COR-L47 (cell line): ENCODE measurements at places on chromosomes 11 and 22.

DNA sequence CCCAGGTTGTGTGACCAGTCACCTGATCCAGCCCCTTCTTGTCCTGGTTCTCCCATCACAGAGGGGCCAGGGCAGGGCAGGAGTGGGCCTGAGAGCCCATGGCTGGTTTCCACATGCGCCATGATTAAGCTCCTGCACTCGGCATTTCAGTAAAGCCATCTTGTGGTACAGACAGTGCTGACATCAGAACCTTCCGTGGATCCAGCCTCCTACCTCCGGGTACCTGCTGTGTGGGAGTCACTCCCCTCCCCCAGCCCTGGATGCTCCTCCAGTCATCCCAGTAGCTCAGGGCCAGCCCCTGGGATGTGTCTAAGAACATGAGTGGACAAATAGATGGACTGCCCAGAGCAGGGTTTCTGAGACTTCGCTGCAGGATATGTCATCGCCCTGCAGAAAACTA is 22.1 kb upstream of the MGAT3 start:
- no peak for DNase-seq

DNA sequence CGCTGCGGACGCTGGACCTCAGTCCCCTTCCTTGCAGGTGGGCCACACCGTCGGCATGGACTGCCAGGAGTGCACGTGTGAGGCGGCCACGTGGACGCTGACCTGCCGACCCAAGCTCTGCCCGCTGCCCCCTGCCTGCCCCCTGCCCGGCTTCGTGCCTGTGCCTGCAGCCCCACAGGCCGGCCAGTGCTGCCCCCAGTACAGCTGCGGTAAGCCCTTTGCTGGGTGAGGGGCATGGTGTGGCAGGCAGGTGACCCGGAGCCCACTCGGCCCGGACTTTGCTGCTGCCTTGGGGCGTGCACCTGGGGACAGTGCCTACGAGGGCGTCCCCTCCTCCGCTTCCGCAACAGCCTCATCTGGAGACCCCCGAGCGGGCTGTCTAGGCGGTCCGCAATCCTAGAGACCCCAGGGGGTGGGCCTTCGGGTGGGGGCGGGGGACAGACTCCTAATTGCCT is 25.4 kb upstream of the MUC5B start:
- DNase-seq = no peak

GRCh38 chr11:27807596-27807995 is 107.3 kb upstream of the BDNF start:
- DNase-seq = no peak

DNA sequence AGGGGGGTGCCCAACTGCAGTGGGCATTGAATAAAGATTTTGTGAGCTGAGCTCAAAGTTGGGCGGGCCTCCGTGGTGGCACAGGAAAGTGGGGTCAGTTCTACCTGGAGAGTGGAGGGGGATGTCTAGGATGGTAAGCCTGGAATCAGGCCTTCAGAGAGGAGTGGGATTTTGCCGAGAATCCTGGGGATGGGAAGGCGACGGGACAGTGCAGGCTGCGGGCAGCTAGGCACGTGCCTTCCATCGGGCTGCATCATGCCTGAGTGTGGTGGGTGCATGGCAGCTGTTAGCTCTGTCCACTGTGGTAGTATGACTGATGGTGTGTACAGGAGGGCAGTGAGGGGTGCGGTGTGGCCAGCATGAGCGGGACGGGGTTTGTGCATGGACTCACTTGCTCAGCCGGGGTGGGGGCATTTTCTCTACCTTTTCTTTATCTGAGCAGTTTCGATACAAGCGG is 3.6 kb downstream of the SHANK3 start:
- no peak for DNase-seq

- DNase-seq = no peak
Measured at GRCh38 chr22:39110631-39111561, 13.9 kb downstream of the APOBEC3H start.

DNA sequence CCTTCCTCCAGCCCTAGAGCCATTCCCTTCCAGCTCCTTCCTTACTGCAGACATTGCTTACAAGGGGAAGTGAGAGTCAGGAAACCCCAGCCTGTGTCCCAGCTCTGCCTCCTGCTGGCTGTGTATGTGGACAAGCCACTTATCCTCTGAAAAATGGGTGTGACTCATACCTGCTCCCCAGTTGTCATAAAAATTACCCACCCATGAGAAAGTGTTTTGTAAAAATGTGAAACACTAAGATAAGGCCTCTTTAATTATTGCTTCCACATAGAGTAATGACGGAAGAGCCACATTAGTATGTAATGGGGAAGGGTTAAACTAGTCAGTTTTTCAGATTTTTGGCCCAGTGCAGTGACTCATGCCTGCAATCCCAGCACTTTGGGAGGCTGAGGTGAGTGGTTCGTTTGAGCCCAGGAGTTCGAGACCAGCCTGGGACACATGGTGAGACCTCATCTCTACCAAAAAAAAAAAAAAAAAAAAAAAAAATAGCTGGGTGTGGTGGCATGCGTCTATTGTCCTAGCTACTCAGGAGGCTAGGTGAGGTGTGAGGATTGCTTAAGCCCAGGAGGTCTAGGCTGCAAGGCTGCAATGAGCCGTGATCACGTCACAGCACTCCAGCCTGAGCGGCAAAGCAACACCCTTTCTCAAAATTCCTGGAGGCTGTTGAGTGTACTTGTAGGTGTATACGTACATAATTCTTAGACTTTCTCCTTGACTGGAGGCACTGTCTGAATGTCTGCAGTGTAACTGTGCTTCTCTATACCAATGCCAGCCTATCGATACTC is 84.9 kb downstream of the CTTN start:
- no peak for DNase-seq

- DNase-seq = no peak
Measured at GRCh38 chr22:45127866-45128265, 35.9 kb upstream of the NUP50 start.

- DNase-seq = no peak
Measured at GRCh38 chr11:17603056-17603825, 56.2 kb downstream of the OTOG start.

DNA sequence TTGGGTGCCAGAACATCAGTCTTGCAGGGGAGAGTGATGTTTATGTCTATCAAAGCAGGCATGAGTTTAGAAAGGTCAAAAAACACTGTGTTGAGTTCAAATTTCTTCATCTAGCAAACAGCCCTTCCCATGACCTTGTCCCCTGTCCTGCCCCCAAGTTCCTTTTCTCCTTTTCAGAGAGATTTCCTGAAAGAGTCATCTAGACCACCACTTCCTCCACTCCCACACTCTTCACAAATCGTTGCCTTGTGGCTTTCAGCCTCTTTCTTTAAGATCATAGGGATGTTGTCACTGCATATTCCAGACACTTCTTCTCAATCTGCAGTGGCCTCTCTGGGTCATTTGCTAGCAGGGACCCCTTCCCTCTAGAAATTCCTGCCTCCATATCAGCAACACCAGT is 290.5 kb downstream of the TENM4 start:
- DNase-seq = no peak

GRCh38 chr22:29693671-29694070 is 26.1 kb upstream of the CABP7 start:
- DNase-seq = no peak

- DNase-seq = no peak
Measured at GRCh38 chr11:11624204-11624603, 2.4 kb upstream of the GALNT18 start.

DNA sequence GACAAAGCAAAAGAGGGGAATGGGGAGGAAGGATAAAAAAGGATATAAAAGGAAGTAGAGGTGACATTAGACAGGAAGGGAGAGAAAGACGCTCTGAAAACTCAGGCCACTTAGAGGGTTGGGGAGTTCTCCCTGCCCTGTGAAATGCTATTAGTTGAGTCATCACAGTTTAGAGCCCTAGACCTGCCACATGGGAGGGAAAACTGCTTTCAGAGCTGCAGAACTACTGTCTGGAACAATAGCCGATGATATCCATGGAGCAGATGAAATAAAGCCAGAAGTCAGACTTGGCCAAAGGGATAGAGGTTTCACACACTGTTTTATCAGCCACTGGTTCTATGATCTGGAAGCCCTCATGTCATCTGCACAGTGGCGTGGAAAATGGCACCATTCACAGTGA is 157.9 kb downstream of the NCAM1 start:
- no peak for DNase-seq

- no peak for DNase-seq
Measured at GRCh38 chr11:58493676-58494075, 14.2 kb downstream of the OR5B21 start.

DNA sequence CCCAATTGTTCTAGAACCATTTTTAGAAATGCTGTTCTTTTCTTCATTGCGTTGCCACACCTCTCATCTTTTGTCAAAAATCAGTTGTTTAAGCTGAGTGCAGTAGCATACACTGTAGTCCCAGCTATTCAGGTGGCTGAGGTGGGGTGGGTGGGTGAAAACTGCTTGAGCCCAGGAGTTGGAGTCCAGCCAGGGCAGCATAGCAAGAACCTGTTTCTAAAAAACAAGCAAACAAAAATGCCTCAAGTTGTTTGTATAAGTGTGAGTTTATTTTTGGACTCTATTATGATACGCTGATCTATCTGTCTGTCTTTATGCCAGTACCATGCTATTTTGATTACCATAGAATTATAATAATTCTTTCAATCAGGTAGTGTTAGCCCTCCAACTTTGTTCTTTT is 62.5 kb upstream of the RRM1 start:
- no peak for DNase-seq

DNA sequence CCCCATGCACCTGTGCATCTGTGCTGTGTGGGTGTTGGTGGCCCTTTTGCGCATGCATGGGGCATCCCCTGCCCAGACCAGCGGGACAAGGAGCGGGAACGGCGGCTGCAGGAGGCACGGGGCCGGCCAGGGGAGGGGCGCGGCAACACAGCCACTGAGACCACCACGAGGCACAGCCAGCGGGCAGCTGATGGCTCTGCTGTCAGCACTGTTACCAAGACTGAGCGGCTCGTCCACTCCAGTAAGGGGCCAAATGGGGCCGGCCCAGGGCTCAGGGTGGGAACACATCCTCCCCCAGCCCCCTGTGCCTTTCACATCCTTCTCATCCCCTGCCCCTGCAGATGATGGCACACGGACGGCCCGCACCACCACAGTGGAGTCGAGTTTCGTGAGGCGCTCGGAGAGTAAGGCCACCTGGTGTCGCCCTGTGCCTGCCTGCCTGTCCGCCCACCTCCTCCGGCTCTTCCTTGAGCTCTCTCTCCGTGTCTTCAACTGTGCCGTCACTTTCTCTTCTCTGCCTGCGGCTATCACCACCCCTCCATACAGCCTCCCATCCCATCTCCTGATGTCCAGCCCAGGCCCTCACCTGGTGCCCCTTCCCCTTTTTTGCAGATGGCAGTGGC is 10.6 kb downstream of the SELENOM start:
- no peak for DNase-seq

DNA sequence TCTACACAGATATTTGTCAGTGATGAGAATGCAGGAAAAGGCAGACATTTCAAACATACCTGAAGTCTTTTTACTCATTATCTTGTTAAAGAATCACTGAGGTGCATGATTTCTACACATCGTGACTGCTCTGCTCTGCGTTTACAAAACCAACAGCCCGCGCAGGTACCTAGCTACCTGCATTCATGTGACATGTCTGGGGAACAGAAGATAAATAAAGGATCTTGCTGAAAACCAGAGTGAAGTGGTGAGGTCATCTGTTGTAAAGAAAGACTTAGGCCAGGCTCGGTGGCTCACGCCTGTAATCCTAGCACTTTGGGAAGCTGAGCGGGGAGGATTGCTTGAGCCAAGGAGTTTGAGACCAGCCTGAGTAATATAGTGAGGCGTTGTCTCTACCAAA is 15.7 kb downstream of the ASPHD2 start:
- DNase-seq = no peak

- no peak for DNase-seq
Measured at GRCh38 chr22:49564054-49564453, 263.6 kb downstream of the BRD1 start.

DNA sequence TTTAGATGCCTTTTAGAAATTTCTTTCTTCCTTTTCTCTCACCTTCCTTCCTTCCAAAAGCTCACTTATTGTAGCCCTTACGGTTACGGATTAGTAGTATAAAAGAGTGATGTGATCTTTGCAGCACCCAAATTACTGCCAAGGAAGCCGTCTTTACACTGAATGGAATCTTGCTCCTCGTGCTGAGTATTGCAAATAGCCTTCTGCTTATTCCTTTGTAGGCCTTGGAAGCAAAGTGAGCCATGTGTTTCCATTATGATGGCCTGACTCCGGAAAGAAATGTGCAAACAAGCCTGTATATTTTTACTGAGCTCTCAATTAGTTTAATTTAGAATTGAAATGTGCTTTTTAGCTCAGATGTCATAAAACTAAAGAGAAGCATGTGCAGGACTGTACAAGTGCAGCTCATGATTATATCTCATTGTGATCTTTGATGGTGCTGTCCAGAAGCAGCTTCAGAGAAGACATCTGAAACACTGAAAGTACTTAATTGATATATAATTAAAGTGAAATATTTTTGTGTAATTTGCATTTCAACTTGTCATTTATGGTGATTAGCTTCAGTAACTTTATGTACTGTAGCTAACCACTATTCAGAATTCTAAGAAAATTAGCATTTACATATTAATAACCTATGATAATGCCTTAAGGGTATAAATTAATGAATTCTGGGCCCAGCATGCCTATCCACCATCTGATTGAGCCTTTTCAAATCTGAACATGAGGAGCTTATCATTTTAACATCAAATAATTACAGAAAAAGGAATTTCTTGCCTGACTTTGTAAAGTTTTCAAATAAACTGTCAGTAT is 129.3 kb downstream of the GRIA4 start:
- no peak for DNase-seq

GRCh38 chr11:125890447-125891100 is 3.1 kb downstream of the HYLS1 start:
- no peak for DNase-seq

- no peak for DNase-seq
Measured at GRCh38 chr11:76683161-76684095, 12.9 kb upstream of the LRRC32 start.

DNA sequence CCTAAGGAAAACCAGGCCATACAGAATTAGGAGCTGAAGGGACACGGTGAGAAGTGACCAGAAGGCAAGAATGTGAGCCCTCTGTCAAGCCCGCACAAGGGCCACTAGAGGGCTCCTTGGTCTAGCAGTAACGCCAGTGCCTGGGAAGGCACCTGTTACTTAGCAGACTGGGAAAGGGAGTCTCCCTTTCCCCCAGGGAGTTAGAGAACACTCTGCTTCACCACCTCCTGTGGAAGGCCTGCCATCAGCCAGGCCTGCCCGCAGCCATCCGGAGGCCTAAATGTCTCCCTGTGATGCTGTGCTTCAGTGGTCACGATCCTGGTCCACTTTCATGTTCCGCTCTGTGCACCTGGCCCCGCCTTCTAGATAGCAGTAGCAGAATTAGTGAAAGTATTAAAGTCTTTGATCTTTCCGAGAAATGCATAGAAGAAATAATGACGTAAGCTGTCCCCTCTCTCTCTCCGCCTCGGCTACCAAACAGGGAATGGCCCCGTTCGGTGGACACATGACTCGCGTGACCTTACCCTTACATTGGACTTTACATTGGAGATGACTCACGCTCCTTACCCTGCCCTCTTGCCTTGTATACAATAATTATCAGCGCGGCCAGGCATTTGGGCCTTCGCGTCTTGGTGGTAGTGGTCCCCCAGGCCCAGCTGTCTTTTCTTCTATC is 10.7 kb upstream of the GSTP1 start:
- peak; percentile 70 for DNase-seq

- DNase-seq = no peak
Measured at GRCh38 chr11:128474036-128474874, 113.1 kb downstream of the ETS1 start.
